ENCODE measurements at places on chromosomes 5 and 9. TPM values are rescaled to one million over a fixed set of nuclear protein-coding genes. Genes with fewer than 3 reads are reported as not detected.

DNA sequence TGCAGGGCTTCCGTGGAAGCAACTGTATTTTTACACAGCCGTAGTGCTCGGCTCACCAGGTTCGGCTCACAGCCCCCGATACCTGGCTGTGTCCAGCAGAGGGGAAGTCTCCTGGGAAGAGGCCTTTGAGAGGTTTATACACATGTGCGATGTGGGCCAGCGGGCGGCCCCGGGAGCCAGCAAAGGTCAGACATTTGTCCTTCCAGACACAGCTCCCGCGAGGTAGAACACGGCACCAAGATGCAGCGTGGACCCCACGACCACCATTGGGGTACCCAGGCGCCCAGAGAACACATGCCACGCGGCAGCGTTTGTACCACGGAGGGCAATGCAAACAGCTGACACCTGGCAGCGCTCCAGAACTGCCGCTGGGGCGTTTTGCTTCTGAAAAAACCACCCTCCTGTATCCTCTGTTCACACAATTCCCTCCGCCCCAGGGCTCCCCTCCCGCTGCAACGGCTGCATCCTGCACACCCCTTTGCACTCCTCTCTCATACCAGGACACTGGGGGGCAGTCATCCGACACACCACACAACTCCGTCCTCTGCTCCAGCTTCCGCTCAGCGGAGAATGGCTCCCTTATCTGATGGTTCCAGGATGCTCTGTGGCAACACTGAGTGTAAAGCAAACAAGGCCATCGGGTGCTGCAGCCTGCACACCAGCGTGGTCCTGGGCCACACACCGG lies 235.3 kb downstream of the SYK start:
- H3K36me3 ChIP-seq, result no peaks in the 10 kb centered on the region
- no peak overlapping the region for H3K27ac ChIP-seq
- DNase-seq, result peak; percentile 81
- H3K4me3 ChIP-seq, result no peak overlapping the region
- peaks cover 11% of the 10 kb centered on the region for H3K4me1 ChIP-seq
- no peaks in the 10 kb centered on the region for H3K27me3 ChIP-seq

- DNase-seq, result no peak
- H3K36me3 ChIP-seq, result no peaks in the 10 kb centered on the region
- no peak overlapping the region for H3K27ac ChIP-seq
These were observed 230.9 kb upstream of the ANKRD55 start for GRCh38 chr5:56463944-56464571.

GRCh38 chr5:43572357-43572756 lies 15.5 kb upstream of the PAIP1 start:
- H3K27ac ChIP-seq, result peak overlapping the region; percentile 60
- DNase-seq, result peak; percentile 22
- peaks cover 30% of the 10 kb centered on the region for H3K4me1 ChIP-seq
- no peaks in the 10 kb centered on the region for H3K27me3 ChIP-seq
- H3K36me3 ChIP-seq, result peaks cover 2% of the 10 kb centered on the region
- H3K4me3 ChIP-seq, result no peak overlapping the region

GRCh38 chr5:179302499-179303185 lies 42.6 kb downstream of the ADAMTS2 start:
- no peak for DNase-seq
- no peak overlapping the region for H3K27ac ChIP-seq
- no peaks in the 10 kb centered on the region for H3K36me3 ChIP-seq

DNA sequence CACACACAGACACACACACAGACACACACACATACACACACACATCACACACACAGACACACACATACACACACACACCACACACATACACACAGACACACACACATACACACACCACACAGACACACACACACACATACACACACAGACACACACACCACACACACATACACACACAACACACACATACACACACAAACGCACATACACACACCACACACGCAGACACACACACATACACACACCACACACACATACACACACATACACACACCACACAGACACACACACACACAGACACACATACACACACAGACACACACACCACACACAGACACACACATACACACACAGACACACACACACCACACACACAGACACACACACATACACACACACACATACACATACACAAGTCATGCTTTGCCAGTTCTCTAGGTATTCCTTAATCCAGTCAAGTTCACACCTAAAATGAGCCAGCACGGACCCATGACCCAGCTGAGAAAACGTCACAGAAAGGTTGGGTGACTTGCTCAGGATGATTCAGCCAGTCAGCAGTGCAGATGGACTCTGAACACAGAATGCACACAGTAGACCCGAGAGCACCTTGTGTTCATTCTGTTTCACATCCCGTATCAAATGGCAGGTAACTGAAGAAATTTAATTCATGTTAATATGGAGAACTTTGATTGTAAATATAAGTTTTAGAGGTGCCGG lies 746.4 kb downstream of the MTRR start:
- DNase-seq, result no peak
- no peak overlapping the region for H3K4me3 ChIP-seq
- H3K36me3 ChIP-seq, result no peaks in the 10 kb centered on the region
- H3K27ac ChIP-seq, result no peak overlapping the region

DNA sequence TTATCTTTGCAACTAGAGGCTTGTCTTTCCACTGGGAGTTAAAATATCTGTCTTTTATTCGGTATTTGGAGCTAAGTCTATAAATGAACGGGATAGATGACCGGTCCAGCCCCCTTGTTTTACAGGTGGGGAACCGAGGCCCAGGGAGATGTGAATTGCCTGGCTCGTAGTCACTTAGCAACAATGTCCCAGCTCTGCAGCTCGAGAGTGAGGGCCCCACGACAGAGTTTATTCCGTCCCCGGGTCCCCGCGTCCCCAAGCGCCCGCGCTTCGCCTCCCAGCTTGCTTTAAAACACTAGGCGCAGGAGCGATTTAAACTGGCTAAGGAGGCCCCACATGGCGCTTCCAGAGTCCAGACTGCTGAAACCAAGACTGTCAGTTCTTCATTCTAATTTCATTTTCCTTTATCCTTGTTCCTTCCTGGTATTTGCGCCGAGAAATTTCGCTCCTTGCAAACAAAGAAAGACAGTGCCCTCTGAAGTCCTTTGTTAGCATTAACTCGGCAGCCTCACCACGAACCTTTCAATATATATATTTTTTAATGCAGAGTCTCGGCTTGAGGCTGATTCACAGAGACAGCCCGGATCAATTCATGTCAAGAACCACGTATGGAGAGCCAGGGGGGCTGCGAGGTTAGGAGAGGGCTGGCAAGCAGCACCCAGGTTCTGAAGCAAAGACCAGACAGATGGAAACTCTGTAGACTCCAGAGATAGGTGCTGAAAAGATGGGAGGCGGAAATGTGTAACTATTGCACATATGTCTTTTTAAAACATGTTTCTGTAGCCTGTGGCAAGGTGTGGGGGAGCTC lies 1.4 kb upstream of the ENC1 start:
- peak overlapping the region; percentile 92 for H3K27ac ChIP-seq
- H3K27me3 ChIP-seq, result no peaks in the 10 kb centered on the region
- DNase-seq, result peak; percentile 34
- no peaks in the 10 kb centered on the region for H3K36me3 ChIP-seq

DNA sequence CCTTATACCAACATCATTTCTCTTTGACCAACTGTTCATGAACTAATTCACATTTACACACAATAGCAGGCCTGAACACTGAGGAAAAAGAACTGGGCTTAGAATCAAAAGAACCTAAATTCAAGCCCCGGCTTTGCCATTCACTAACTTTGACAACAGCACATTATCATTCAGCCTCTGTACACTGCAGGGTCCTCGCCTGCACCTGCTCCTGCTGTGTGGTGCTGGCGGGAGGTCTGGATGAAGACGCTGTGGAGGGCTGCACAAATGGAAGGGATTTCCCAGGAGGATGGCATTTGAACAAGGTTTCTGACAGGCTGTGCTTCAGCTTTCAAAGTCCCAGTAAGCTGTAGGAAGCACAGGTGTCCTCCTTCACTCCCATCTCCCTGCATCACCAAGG lies 151.2 kb downstream of the ZDHHC21 start:
- no peaks in the 10 kb centered on the region for H3K36me3 ChIP-seq
- H3K4me3 ChIP-seq, result no peak overlapping the region
- H3K27me3 ChIP-seq, result no peaks in the 10 kb centered on the region
- H3K27ac ChIP-seq, result no peak overlapping the region

DNA sequence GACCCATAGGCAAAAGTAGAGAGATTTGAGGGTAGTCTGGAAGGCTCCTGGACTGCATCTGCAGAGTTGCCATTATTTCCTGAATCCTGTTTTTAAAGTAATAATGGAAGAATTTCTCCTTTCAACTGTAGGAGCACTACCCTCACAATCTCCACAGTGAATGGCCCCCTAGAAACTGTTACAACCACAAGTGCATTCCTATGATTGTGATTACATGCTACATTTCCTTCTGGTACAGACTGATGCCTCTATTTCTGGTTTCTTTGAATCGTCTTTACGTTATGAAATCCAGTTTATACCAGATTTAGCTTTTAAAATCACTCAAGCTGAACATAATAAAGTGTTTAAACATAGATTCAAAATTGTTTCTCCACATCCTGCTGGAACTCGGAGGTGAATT lies 49.4 kb downstream of the FRMPD1 start:
- no peak overlapping the region for H3K4me3 ChIP-seq
- no peaks in the 10 kb centered on the region for H3K4me1 ChIP-seq
- no peak overlapping the region for H3K27ac ChIP-seq
- DNase-seq, result no peak
- H3K36me3 ChIP-seq, result no peaks in the 10 kb centered on the region

- H3K36me3 ChIP-seq, result no peaks in the 10 kb centered on the region
- H3K4me1 ChIP-seq, result no peaks in the 10 kb centered on the region
- H3K4me3 ChIP-seq, result no peak overlapping the region
These were observed 1651.5 kb downstream of the EFNA5 start for GRCh38 chr5:106019261-106019660.

DNA sequence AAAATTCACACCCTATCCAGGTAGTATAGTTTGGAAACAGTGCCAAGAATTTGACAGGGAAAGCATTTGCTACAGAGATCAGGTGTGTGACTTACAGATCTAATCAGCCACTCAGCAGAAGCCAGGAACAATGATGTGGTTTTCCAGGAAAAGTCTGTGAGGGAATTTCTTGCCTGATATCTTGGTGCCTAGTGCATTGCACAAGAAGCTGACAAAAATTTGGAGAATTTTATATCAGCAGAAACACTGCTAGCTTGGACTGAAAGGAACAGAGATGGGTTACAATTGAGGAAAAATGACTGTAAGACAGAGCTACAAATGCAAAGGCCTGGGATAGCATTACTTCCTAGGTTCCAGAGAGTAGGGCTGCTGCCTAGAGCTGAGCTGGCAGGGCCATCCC lies 658.1 kb upstream of the CHD1 start:
- no peak overlapping the region for H3K27ac ChIP-seq
- no peak overlapping the region for H3K4me3 ChIP-seq
- no peaks in the 10 kb centered on the region for H3K27me3 ChIP-seq
- no peak for DNase-seq

GRCh38 chr5:57692582-57693487 lies 210.2 kb upstream of the ACTBL2 start:
- peak overlapping the region; percentile 76 for H3K27ac ChIP-seq
- no peaks in the 10 kb centered on the region for H3K36me3 ChIP-seq
- no peaks in the 10 kb centered on the region for H3K27me3 ChIP-seq
- H3K4me3 ChIP-seq, result no peak overlapping the region
- H3K4me1 ChIP-seq, result peaks cover 45% of the 10 kb centered on the region

DNA sequence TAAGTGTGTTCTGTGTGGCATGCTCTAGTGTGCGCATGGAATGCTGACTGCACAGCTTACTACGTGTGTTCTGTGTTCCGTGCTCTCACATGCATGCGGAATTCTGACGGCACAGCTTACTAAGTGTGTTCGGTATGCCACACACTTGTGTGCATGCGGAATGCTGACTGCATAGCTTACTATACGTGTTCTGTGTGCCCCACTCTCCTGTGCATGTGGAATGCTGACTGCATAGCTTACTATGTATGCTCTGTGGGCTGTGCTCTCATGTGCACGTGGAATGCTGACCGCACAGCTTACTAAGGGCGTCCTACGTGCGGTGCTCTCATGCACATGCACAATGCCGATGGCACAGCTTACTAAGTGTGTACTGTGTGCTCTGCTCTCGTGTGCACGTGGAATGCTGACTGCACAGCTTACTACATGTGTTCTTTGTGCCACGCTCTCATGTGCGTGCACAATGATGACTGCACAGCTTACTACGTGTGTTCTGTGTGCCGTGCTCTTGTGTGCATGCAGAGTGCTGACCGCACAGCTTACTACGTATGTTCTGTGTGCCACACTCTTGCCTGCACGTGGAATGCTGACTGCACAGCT lies 548.9 kb downstream of the IRX1 start:
- H3K4me1 ChIP-seq, result no peaks in the 10 kb centered on the region
- H3K4me3 ChIP-seq, result no peak overlapping the region
- H3K36me3 ChIP-seq, result no peaks in the 10 kb centered on the region

GRCh38 chr9:137371521-137371941 lies 51.4 kb downstream of the EXD3 start:
- H3K27ac ChIP-seq, result no peak overlapping the region
- H3K27me3 ChIP-seq, result no peaks in the 10 kb centered on the region
- H3K4me3 ChIP-seq, result no peak overlapping the region
- peaks cover 9% of the 10 kb centered on the region for H3K36me3 ChIP-seq
- peaks cover 7% of the 10 kb centered on the region for H3K4me1 ChIP-seq

GRCh38 chr5:124655251-124655917 lies 91.1 kb downstream of the ZNF608 start:
- H3K36me3 ChIP-seq, result no peaks in the 10 kb centered on the region
- H3K4me3 ChIP-seq, result peak overlapping the region; percentile 2
- peaks cover 64% of the 10 kb centered on the region for H3K4me1 ChIP-seq
- no peaks in the 10 kb centered on the region for H3K27me3 ChIP-seq
- no peak for DNase-seq
- peak overlapping the region; percentile 59 for H3K27ac ChIP-seq

GRCh38 chr5:150291388-150292385 lies 2.1 kb upstream of the CAMK2A start:
- no peak overlapping the region for H3K27ac ChIP-seq
- DNase-seq, result no peak
- no peak overlapping the region for H3K4me3 ChIP-seq
- H3K27me3 ChIP-seq, result no peaks in the 10 kb centered on the region
- no peaks in the 10 kb centered on the region for H3K4me1 ChIP-seq
- no peaks in the 10 kb centered on the region for H3K36me3 ChIP-seq

DNA sequence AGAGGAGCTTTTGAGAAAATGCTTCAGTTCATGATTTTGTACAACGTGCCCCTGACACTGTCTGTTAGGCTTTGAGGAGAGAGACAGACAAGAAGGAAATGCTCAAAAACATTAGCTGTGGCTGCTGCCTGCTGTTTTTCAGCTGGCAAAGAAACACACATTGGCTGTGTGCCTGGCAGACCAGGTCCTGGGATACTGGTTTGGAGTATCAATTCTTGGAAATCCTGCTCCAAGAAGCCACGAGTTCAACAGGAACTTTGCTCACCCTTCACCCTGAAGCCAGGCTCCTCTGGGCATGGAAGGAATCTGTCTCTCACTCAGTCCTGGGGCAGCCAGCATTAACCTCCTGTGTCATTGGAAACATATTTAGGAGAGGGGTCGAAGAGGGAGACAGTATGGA lies 245.5 kb downstream of the AUH start:
- no peak overlapping the region for H3K4me3 ChIP-seq
- DNase-seq, result no peak
- peaks cover 40% of the 10 kb centered on the region for H3K4me1 ChIP-seq
- no peak overlapping the region for H3K27ac ChIP-seq
- H3K27me3 ChIP-seq, result no peaks in the 10 kb centered on the region

Gene FOXD4
- not detected for total RNA-seq

Gene SPACA9
- total RNA-seq, result 4.6 TPM

Gene GAS1
- total RNA-seq, result 26.6 TPM

Gene SPATA31D4
- total RNA-seq, result not detected

Gene DAB2IP
- total RNA-seq, result 54.2 TPM

Gene NACC2
- 66.4 TPM for total RNA-seq

Gene CYSRT1
- 0.24 TPM for total RNA-seq

Gene GARIN3
- total RNA-seq, result not detected

Gene IL5
- total RNA-seq, result not detected

Gene C9orf50
- total RNA-seq, result not detected
